ENCODE measurements at places on chromosomes 11 and 22.
A peak's percentile ranks its signal among the peaks of the same experiment; 100 is the strongest.

DNA sequence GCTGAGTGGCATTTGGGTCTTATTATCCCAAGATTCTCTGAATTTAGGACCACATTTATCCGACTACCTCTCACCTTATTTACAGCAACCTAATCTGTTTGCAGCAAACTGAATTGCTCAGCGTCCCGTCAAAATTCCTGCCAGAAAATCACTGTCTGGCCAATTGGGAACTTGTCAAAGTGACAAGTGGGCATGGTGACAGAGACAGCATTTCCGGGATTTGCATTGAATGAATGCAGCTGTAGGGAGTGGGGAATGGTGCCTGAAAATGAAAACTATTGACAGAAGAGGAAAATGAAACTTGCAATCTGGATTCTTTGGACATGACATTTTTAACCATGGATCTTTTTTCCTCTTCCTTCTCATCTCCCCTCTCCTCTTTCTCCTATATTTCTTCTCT, 113.8 kb downstream of the NELL1 start:
- no peak for DNase-seq

- no peak for DNase-seq
These were observed 125.1 kb downstream of the TIMP3 start for GRCh38 chr22:32926600-32926999.

DNA sequence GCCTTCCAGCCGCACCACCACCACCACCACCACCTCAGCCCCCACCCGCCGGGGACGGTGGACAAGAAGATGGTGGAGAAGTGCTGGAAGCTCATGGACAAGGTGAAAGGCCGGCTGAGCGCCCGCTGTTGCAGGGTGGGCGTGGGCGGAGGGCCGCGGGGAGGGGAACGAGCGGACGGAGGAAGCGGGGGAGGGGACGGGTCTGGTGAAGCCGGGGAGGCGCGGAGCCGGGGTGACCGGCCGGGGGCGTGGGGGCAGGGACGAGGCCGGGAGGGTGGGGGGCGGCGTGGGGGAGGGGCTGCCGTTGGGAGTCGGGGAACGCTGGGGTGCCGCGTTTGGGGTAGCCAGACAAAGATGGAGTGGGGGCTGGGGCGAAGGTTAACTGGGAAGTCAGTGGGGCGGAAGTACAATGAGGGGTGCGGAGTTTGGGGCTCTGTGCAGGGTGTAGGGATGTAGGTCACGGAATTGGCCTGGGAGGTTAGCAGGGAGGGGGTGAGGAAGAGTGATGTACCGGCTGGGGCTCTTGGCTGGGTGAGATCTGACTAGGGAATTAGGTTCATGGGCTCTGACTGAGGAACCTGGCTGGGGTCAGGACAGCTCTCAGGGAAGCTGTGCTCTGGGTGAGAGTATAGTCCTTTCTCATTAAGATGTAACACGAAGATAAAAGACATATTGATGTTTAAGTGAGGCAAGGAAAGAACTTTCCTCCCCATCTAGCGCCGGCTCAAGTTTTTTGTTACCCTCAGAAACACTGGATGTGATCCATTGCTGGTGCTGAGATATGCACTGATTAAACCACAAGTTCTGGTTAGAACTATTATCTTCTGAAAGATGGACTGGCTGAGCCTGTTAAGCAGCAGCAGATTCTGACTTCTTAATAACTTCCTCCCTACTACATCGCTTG, 624 bp downstream of the CBL start:
- peak; percentile 78 for DNase-seq

GRCh38 chr22:45731041-45731797, 59.6 kb downstream of the ATXN10 start:
- DNase-seq: no peak
